ENCODE measurements at places on chromosomes 12 and 14.

GRCh38 chr14:100775831-100776591, 49.3 kb downstream of the DLK1 start:
- no peak for DNase-seq

DNA sequence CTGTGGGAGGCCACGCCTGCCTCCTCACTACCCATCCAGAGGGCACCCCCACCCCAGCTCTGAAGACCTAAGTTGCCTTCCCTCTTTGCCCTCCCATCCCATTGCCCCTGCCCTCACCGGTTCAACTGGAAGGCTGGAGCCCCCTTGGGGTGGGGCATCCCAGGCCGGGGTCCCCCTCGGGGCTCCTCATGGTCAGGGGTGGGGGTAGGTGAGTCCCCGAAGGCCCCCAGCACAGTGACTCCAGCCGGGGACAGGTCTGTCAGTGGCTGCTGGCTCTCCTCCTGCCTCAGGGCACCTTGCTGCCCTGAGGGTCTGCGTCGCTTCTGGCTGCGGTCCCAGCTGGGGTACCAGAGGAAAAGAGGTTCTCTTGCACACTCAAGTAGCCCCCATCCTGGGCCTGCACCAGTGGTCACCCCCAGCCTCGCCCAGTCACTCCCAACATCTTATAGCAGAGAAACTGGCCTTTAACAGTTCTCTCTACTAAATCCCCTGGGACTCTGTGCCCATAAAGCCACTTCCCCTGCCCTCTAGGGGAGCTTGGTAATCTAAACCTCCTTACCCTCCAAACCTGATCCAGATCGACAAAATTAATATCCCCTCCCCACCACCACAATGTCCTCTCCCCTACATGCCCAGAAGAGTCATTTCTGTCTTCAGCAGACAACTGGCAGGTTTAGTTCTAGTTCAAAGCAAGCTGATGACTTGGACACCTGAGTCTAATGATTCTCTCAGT, 5.1 kb downstream of the PIANP start:
- DNase-seq: no peak

GRCh38 chr12:40946612-40947194, 241.4 kb upstream of the PDZRN4 start:
- DNase-seq: peak; percentile 9

GRCh38 chr12:63151623-63152320, 771 bp upstream of the AVPR1A start:
- DNase-seq: peak; percentile 54

GRCh38 chr14:90266441-90267154, 10.2 kb downstream of the PSMC1 start:
- no peak for DNase-seq

GRCh38 chr14:104158827-104159798, 20.7 kb downstream of the KIF26A start:
- no peak for DNase-seq

DNA sequence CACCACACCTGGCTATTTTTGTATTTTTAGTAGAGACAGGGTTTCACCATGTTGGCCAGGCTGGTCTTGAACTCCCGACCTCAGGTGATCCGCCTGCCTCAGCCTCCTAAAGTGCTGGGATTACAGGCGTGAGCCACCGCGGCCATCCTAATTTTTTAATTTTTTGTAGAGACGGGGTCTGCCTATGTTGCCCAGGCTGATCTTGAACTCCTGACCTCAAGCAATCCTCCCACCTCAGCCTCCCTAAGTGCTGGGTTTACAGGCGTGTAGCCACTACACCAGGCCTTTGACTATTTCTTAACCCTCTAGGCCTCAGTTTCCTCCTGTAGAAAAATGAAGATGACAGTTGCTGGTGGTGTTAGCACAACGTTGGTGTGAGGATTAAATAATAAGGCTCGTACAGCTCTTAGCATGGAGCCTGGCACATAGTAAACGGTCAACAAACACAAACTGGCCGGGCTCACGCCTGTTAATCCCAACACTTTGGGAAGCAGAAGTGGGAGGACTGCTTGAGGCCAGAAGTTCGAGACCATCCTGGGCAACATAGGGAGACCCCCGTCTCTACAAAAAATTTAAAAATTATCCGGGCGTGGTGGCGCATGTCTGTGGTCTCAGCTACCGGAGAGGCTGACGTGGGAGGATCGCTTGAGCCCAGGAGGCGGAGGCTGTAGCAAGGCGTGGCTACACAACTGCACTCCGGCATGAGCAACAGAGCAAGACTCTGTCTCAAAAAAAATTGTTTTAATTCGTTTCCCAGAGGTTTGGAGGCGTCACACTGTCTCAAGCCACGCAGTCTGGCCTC, 979 bp downstream of the DDX54 start:
- DNase-seq: peak; percentile 61

Measured in NCI-H2029 (cell line).